ENCODE measurements at places on chromosomes 12 and 14.

- DNase-seq, result no peak
Observed at GRCh38 chr12:67531501-67531900, 117.0 kb upstream of the DYRK2 start.

GRCh38 chr14:95561001-95561412, 26.2 kb downstream of the GLRX5 start:
- peak; percentile 67 for DNase-seq

DNA sequence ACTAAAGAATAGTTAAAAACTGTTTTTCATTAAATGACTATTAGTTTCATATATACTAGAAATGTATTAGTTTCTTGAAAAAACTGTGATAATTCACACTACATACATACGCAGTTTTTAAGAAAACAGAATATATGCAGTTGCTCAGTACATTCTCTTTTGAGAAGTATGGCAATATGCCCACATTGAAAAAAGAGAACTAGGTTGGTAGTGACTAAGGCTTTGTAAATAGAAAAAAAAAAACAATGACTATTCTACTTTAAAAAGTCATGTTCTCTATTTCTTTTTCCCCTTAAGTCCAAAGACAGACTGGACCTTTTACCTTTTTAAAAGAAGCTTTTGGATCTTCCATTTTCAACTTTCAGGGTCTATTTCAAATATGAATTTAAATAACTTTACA, 25.0 kb downstream of the SNX6 start:
- peak; percentile 63 for DNase-seq

DNA sequence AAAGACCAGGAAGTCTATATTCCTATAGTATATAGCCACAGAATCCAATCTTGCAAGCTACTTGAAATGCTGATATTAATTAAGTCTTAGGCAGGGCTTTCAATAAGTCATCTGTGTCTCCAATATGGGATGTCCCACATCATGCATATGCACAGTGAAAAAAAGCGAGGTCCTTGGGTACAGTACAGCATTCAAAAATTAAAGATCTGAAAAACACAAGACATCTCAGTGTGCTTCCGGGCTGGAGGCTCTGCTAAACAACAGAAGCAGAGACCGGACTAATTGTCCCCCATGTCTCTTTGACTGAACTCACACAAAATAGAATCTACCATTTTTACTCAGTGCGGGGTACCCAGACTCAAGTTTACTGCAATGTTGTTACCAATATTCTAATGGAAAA, 156.0 kb downstream of the DAD1 start:
- DNase-seq, result no peak

- no peak for DNase-seq
Observed at GRCh38 chr12:10214136-10214894, 1.6 kb downstream of the GABARAPL1 start.

- no peak for DNase-seq
Observed at GRCh38 chr14:101591121-101591520, 29.8 kb downstream of the DIO3 start.

GRCh38 chr14:57918791-57919190, 52.9 kb upstream of the SLC35F4 start:
- no peak for DNase-seq

GRCh38 chr14:55819610-55820304, 239.8 kb downstream of the KTN1 start:
- DNase-seq, result no peak

- DNase-seq, result no peak
Observed at GRCh38 chr12:126182619-126183236, 1117.5 kb downstream of the AACS start.

Data from AML-193 (cell line).